ENCODE measurements at places on chromosomes 3 and 15.

- no peaks in the 10 kb centered on the region for H3K36me3 ChIP-seq
- H3K4me3 ChIP-seq, result no peak overlapping the region
- peaks cover 72% of the 10 kb centered on the region for H3K4me1 ChIP-seq
- DNase-seq, result no peak
- H3K27ac ChIP-seq, result peak overlapping the region; percentile 91
- no peaks in the 10 kb centered on the region for H3K27me3 ChIP-seq
Measured at GRCh38 chr3:46695962-46696894, 2.7 kb upstream of the ALS2CL start.

GRCh38 chr15:40999190-40999589 lies 45.9 kb downstream of the CHAC1 start:
- H3K4me1 ChIP-seq, result peaks cover 10% of the 10 kb centered on the region
- no peaks in the 10 kb centered on the region for H3K36me3 ChIP-seq
- no peak overlapping the region for H3K4me3 ChIP-seq
- no peaks in the 10 kb centered on the region for H3K27me3 ChIP-seq

- no peak for DNase-seq
- peaks cover 17% of the 10 kb centered on the region for H3K4me1 ChIP-seq
- H3K27ac ChIP-seq, result peak overlapping the region; percentile 97
Measured at GRCh38 chr3:64685331-64685799, 2.4 kb downstream of the ADAMTS9 start.

GRCh38 chr3:191282251-191283185 lies 46.7 kb upstream of the CCDC50 start:
- no peak overlapping the region for H3K27ac ChIP-seq
- no peak overlapping the region for H3K4me3 ChIP-seq
- DNase-seq, result no peak

DNA sequence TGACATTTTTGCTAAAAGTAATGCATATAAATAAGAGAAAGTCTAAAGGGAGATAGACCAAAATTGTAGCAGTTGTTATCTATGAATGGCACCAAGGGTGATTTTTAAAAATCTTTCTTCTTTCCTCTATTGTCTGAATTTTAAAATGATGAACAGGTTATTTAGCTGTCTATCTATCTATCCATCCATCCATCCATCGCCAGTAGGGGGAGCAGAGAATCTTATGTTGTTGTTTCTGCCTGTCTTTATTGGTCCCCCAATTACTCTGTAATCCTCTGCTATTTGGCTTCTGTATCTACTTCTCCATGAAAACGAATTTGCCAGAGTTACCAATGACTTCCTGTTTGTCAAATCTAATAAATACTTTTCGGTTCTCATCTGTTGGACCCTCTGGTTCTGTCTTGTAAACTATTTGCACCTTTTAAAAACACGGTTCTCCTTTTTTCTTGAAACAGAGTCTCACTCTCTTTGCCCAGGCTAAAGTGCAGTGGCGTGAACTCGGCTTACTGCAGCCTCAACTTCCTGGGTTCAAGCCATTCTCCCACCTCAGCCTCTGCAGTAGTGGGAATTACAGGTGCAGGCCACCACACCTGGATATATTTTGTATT lies 86.0 kb downstream of the ECT2 start:
- H3K27ac ChIP-seq, result no peak overlapping the region
- no peak overlapping the region for H3K4me3 ChIP-seq
- no peaks in the 10 kb centered on the region for H3K4me1 ChIP-seq
- H3K36me3 ChIP-seq, result no peaks in the 10 kb centered on the region
- no peak for DNase-seq

DNA sequence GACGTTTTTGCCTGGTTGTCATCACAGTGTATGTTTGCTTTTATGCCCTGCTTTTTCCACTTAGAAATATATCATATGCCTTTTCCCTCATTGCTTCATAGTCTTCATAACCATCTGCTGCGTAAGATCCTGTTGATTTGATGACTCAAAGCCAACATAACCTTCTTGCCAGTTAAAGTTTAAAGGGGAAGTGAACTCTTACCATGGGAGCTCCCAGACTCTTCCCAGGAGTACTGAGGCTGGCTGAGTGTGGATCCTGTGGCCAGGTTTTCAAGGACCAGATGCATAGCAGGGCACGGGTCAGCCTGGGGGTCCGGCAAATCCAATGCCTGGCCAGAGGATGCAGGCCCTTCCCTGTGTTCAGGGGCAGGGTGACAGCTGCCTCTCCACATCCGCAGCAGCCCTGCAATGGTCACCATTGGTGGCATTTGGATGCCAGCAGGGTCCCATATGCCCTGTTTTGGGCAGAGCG lies 42.0 kb upstream of the SACM1L start:
- H3K27me3 ChIP-seq, result no peaks in the 10 kb centered on the region
- H3K27ac ChIP-seq, result peak overlapping the region; percentile 45
- DNase-seq, result no peak
- H3K36me3 ChIP-seq, result no peaks in the 10 kb centered on the region
- no peak overlapping the region for H3K4me3 ChIP-seq

GRCh38 chr3:193885832-193886231 lies 250.1 kb upstream of the HES1 start:
- H3K4me1 ChIP-seq, result no peaks in the 10 kb centered on the region
- no peak overlapping the region for H3K4me3 ChIP-seq
- no peak overlapping the region for H3K27ac ChIP-seq
- DNase-seq, result no peak
- H3K36me3 ChIP-seq, result no peaks in the 10 kb centered on the region
- no peaks in the 10 kb centered on the region for H3K27me3 ChIP-seq

GRCh38 chr3:128783774-128784173 lies 57.8 kb downstream of the RAB7A start:
- no peak overlapping the region for H3K4me3 ChIP-seq
- H3K36me3 ChIP-seq, result no peaks in the 10 kb centered on the region
- DNase-seq, result no peak
- H3K4me1 ChIP-seq, result peaks cover 87% of the 10 kb centered on the region

GRCh38 chr3:169362301-169362700 lies 301.2 kb downstream of the MECOM start:
- H3K27ac ChIP-seq, result no peak overlapping the region
- H3K36me3 ChIP-seq, result no peaks in the 10 kb centered on the region

DNA sequence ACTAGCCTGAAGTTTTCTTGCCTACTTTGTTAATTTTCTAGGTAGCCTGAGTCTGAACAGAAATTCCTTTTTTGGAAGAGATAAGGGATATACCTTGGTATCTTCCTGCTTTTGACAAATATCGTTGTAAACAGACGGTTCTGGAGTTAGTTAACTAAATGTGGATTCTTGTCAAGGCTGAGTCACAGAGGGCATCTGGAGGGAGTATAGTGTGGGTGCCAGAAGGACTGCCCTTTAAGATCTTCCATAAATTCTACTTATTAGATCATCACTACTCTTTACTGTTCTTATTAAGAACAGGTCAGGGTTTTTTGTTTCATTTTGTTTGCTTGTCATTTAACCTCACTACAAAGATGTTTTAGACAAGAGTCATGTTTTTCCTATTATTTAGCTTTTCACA lies 125.3 kb upstream of the SKOR1 start:
- H3K36me3 ChIP-seq, result no peaks in the 10 kb centered on the region
- no peak overlapping the region for H3K4me3 ChIP-seq
- peaks cover 14% of the 10 kb centered on the region for H3K4me1 ChIP-seq
- H3K27ac ChIP-seq, result no peak overlapping the region

DNA sequence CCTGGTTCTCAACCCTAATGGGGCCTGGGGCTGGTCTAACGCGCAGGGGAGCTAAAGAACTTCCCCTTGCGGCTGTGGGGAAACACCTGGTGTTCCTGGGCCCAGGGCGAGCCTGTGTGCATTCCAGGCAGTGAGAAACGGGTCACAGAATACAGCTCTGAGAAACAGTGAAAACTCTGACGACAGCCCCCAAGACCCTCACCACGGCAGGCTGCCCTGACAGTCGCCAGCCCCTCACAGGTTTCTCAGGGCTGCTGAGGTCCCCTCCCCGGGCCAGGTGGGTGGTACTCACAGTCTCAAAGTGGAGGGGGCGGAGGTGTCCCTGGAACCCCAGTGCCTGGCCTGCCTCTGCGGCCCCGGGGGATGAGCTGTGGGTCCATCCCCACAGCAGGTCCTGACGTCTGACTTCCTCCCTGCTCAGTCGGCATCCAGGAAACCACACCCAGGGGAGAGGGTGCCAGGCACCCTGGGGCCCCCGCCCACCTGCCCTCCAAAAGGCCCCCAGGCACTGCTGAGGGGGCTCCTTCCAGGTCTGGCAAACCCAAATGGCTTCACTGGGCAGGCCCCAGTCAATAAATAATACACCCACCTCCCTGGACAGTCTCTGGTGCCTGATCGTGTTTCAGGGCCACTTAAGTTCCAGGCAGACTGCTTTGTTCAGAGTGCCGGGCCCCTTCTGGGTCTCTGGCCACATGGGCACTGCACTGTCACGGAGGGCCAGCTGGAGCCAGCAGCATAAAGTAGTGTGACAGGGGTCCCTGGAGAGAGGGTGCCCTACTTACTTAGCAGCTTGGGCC lies 57.7 kb downstream of the IQSEC1 start:
- peaks cover 24% of the 10 kb centered on the region for H3K4me1 ChIP-seq
- DNase-seq, result no peak
- no peaks in the 10 kb centered on the region for H3K27me3 ChIP-seq
- H3K27ac ChIP-seq, result peak overlapping the region; percentile 68

DNA sequence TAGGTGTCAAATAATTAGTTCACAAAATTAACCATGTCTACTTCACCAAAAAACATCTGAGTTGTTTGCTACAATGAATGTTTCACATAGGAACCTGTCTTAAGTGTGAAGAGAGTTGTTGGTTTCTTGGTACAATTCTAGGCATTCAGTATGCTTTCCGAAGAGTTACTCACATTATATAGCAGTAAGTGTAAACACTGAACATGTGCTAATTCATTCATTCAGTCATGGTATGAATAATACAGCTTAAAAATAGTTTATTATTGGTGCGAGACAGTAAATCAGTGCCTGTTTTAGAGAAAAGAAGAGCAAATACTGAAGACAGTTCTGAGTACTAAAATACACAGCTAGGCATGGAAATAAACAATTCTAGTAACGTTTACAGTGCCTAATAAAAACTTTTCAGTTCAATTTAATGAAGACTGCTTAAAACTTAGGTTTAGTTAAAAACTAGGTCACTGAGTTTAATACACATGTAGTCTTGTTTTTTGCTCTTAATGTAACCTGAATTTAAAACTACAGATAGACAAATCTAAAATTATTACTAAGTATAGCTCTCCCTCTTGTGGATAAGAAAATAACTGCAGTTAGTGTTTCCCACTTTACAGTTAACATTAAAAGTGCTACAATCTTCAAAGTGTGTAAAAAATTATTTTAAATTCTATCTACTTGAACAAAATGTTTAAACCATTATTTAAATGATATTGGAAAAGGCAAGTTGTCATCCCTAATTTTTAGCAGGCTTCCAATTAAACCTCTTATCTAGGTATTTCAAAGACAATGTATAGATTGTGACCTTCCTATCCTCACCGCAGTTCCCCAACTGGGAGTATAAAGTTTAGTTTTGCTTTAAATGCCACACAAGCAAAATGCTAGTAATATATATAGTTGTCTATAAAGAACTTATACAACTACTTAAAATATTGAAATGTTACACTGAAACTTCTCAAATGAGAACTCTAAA lies 20.1 kb upstream of the ZCWPW2 start:
- no peak for DNase-seq
- H3K4me3 ChIP-seq, result no peak overlapping the region
- no peaks in the 10 kb centered on the region for H3K4me1 ChIP-seq
- no peaks in the 10 kb centered on the region for H3K27me3 ChIP-seq

DNA sequence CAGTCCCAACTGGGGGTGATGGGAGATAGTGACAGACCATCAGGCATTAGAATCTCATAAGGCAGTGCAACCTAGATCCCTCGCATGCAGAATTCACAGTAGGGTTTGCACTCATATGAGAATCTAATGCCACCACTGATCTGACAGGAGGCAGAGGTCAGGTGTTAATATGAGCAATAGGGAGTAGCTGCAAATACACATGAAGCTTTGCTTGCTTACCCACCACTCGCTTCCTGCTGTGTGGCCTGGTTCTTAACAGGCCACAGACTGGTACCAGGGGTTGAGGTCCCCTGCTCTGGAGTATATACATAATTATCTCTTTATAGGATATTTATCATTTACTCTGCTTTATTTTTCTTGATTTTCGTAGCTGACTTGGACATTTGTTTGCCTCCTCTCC lies 36.0 kb upstream of the ZMAT3 start:
- no peak overlapping the region for H3K27ac ChIP-seq
- H3K4me1 ChIP-seq, result no peaks in the 10 kb centered on the region
- no peak overlapping the region for H3K4me3 ChIP-seq
- H3K27me3 ChIP-seq, result no peaks in the 10 kb centered on the region

DNA sequence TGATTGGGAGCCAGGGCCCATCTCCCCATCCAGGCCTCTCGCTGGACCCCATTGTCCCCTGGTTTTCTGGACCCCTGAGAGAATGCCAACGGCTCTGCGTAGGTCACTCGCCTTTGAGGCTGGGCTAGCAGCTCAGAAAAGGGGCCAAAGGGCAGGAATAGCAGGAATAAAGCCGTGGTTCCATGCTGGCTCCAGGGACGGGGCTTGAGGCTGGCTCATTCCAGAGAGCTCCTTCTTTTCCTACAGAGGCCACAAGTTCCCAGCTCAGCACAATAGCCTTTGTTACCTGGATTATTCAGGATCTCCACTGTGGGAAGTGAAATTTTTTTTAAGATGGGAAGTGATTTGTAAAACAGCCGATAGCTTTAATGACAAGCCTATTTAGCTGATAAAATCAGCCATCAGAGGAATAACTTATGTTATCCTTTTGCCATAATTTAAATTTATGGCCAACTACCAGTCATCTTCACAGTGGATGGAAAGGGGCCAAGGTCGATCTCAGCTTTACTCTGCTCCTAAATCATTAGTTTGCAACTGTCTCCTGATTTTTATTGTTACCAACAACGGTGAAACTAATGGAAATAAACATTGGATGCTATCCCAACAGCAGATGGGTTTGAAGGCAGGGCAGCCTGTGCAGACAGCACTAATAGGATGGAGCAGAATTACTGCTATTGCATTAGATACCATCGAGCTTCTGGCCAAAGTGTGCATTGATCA lies 124.3 kb downstream of the TMEM266 start:
- DNase-seq, result no peak
- H3K27ac ChIP-seq, result no peak overlapping the region
- no peaks in the 10 kb centered on the region for H3K36me3 ChIP-seq
- peaks cover 14% of the 10 kb centered on the region for H3K4me1 ChIP-seq
- H3K4me3 ChIP-seq, result no peak overlapping the region

GRCh38 chr3:169558371-169558770 lies 105.1 kb downstream of the MECOM start:
- H3K36me3 ChIP-seq, result no peaks in the 10 kb centered on the region
- H3K4me1 ChIP-seq, result no peaks in the 10 kb centered on the region
- no peak overlapping the region for H3K4me3 ChIP-seq
- no peak overlapping the region for H3K27ac ChIP-seq
- no peaks in the 10 kb centered on the region for H3K27me3 ChIP-seq

DNA sequence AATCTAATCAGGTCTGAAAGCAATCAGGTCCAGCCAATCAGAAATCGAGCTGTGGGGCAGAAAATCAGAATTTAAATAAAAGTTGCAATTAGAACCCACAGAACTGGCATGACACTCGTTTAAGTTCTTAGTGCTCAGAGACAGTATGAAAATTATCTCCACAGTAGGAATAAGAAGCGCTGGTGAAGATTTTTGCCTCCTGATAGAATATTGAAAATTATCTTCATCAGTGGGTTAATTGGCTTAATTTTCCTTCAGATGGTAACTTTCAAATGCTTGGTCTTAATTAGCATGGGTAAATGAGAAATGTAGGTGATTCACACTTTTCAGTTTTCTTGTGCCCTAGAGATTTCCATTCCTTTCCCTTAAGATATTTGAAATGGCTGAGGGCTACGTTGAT lies 109.1 kb upstream of the MDFIC2 start:
- no peaks in the 10 kb centered on the region for H3K36me3 ChIP-seq
- H3K4me3 ChIP-seq, result no peak overlapping the region
- no peak for DNase-seq
- H3K4me1 ChIP-seq, result no peaks in the 10 kb centered on the region
- no peaks in the 10 kb centered on the region for H3K27me3 ChIP-seq
- no peak overlapping the region for H3K27ac ChIP-seq

Measured in vagina (tissue), 2 donors.